Right kidney (tissue), 9 donors: ENCODE measurements at places on chromosomes 16 and 17.

DNA sequence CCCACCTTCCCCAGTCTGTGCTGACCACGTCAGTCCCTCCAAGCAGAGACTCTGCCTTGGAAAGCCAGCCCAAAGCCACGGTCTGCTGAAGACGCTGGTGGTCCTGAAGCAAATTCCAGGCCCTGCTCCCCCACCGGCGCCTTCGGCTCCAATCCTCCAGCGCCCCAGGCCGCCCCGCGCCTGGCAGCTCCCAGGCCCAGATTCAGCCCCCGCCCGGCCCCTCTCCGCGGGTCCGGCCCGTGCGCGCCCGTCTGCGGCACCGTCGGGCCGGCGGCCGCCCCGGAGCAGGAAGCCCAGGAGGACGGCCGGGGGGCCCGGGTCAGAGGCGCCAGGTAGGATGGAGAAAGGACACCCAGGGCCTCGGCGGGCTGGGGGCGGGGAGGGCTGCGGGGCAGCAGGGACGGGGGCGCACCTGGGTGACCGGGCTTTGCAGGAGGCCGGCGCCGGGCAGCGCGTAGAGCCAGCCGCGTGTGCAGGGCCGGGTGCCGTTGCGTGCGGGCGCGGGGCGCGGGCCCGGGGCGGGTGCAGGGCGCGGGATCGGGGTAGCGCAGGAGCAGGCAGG lies 594 bp upstream of the SLC22A31 start:
- no peak for DNase-seq

DNA sequence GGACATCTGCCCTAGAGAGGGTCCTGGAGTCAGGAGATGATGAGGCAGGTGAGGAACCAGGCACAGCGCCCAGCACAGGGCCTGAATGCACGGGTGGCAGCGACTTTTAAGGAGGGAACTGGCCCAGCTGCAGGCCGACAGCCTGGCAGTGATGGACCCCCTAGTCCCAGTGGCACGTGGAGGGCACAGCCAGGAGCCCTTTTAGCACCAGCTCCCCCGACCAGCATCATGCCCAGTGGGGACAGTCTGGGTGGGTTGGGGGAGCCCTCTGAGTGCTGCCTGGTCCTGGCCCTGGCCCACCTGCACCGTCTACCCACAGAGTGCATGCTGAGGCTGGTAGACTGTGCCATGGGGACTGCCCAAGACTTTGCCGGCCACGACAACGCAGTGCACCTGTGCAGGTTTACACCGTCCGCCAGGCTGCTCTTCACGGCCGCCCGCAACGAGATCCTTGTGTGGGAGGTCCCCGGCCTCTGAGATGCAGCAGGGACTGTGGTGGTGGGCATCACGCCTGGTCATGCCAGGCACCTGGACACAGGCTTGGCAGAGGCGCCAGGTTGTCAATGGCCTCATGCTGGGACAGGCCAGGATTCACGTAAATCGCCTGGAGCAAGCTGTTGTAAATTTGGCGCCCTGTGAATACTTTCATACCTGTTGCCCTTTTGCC lies 686 bp upstream of the RHOT2 start:
- no peak for DNase-seq

- DNase-seq = peak; percentile 47
Observed at GRCh38 chr16:72961115-72961832, 86.7 kb downstream of the ZFHX3 start.

DNA sequence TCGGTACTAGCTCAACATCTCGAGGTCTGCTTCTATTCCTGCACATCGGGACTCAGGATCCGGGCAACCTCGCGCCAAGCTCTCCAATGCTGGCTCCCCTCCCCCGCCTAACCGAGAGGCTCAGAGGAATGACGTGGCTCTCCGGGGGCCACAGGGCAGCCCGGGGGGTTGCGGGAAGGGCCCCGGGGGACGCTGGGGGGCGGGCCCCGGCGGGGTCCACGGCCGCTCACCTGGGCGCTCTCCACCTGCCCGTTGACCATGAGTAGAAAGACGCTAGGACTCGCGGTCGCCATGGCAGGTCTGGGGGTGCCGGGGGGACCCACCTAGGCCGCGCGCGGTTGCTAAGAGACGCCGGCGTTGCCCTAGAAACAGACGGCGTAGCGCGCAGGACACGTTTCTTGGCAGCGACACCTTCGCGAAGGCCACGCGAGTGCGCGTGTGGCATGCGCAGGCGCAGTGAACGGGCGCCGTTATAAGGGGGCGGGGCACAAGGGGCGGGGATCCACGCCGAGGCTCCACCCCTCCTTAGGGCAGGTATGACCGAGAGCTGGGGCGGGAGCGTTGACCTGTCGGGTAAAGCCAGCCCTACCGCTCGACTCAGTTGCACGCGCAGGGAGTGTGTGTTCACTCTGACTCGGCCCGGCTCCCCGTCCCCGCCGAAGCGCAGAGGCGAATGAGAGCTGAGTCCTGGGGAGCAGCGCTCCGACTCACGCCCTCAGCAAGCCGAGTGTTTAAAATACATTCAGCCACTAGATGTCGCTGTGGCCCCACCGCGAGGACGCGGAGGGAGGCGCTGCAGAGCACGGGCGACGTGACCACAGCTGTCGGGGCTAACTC lies at the start of gene B9D1:
Gene B9D1, minus strand, starts transcription at position 447 of the 837 bp plus-strand sequence. Its CDS starts 154 bp downstream, at position 293.
- peak; percentile 97 for DNase-seq

GRCh38 chr17:49388290-49388640 lies 26.2 kb upstream of the ZNF652 start:
- DNase-seq = no peak

- peak; percentile 49 for DNase-seq
Observed at GRCh38 chr16:2468725-2469398, 2.2 kb upstream of the NTN3 start.

- DNase-seq = no peak
Observed at GRCh38 chr16:28180655-28181460, 30.9 kb downstream of the XPO6 start.

GRCh38 chr16:69859105-69859989 lies 91.8 kb upstream of the CLEC18A start:
- DNase-seq = no peak

- peak; percentile 39 for DNase-seq
Observed at GRCh38 chr17:266701-267667, 85.5 kb upstream of the DOC2B start.

GRCh38 chr16:77430360-77430759 lies 4.5 kb downstream of the ADAMTS18 start:
- DNase-seq = no peak

- no peak for DNase-seq
Observed at GRCh38 chr17:16448490-16448889, 33.1 kb downstream of the TRPV2 start.

GRCh38 chr16:72256398-72257066 lies 84.6 kb upstream of the PMFBP1 start:
- no peak for DNase-seq

DNA sequence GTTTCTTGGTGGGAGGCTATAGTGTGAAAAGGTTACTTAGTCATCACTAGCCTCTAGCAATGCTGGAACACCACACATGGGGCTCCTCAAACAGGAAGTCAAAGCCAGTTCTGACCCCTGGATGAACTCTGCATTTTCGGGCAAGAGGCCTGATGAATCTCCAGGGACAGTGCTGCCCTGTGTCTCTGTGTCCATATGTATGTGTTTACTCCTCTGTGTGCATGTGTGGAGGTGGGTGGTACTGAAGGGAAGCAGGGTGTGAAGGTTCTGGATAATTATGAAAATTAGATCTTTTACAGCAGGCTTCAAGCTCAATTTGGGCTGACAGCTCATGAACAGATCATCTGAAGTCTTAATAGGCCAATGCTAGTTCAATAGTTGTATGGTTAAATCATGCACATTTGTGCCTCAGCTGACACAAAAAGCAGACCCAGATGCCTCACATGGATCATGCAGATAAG lies 133.6 kb downstream of the SNX11 start:
- no peak for DNase-seq

DNA sequence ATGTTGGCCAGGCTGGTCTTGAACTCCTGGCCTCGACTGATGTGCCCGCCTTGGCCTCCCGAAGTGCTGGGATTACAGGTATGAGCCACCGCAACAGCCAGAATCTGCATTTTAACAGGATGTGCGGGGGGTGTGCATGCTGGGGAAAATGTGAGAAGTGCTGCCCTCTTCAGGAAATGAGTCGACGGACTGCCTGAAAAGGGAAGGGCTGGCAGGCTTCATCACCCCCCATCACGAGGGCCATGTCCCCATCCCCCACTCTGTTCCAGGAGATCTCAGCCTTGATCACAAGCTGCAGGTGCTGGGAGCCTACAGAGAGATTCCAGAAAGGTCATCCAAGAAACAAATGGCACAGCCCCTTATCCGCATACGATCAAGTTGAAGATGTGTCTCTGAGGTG lies 195.3 kb upstream of the RPL38 start:
- no peak for DNase-seq

- DNase-seq = no peak
Observed at GRCh38 chr16:85995541-85996423, 96.8 kb downstream of the IRF8 start.

- DNase-seq = no peak
Observed at GRCh38 chr17:50722746-50723145, 3.3 kb downstream of the LUC7L3 start.

GRCh38 chr17:49729069-49729468 lies 21.3 kb upstream of the SLC35B1 start:
- no peak for DNase-seq

DNA sequence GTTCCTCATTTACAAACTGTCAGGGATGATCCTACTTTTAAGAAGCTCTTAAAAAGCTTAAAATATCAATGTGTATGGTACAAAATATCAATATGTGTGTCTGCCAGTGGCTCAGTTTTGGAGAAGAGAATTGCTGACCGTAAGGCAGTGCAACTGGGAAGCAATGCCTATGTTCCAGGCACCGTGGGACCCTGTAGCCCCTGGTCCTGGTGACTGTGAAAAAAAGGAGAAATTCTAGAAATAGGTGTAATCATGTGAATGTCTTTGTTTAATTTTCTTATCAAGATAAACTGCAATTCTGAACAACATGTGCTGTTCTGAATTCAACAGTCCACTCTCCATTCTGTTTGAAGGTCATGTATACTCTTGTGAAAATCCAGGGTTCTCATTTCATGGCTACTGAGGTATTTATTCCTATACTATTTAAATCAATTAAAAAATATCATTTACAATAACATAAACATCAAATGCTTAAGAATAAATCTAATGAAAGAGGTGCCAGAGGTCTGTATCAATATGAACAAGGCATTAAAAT lies 9.4 kb upstream of the HP start:
- DNase-seq = no peak

DNA sequence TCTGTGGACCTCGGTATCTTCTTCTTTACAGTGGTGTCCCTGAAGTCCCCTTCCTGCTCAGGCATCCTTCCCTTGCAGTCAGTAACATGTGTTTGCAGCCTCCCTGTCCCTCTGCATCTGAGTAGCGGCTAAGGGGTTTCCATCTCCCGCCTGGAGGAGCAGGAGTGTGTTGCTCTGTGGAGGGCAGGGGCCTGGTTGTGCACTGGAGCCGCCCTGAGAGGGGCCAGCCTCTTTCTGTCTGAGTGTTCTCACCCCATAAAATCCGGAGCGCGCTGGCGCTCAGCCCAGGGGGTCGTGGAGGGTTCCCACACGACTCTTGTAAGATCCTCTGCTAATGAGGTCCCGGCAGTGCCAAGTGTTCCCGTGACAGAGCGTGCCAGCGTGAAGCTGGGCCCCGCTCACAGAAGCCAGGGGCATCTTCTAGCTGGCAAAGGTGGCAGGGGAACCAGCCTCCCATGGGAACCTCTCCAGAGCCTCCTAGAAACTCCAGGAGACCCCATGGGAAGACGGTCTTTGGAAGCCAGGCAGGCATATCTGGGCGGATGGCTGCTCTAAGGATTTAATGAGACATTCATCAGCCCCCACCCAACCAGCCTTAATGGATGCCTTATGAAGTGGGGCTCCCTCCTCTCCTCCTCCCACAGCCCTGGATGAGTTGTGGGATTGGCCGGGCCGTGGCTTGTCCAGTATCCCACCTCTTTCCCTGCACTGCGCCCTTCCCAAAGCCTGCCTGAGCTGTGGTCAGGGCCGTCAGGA lies 91.4 kb upstream of the GSE1 start:
- DNase-seq = no peak

GRCh38 chr17:48611681-48612455 lies 1.1 kb upstream of the HOXB7 start:
- DNase-seq = peak; percentile 89
